ENCODE measurements at places on chromosomes 2 and 18. TPM values are rescaled to one million over a fixed set of nuclear protein-coding genes. Genes with fewer than 3 reads are reported as not detected.

MALL gene
- 56.1 TPM for polyA plus RNA-seq

SLC39A10 gene
- 4.0 TPM for polyA plus RNA-seq

DNA sequence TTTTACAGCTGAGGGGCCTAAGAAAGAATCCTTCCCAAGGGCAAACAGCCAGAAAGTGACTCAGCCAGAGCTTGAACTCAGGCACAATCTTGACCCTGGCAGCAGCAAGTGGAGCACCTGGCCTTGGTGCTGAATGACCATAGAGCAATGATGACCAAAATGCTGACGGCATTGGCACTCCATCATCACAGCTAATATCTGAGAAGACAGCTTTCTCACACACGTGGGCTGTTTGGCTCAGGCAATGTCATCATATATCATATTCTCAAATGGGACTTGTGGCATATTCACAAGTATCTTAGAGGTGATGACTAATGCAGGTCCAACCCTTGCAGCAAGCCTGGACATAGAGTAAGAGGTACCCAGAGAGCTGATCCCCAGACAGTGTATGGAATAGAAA, 443.9 kb upstream of the MYT1L start:
- DNase-seq = peak; percentile 69

GRCh38 chr2:207504513-207505170, 25.1 kb upstream of the CREB1 start:
- no peak for DNase-seq

DNA sequence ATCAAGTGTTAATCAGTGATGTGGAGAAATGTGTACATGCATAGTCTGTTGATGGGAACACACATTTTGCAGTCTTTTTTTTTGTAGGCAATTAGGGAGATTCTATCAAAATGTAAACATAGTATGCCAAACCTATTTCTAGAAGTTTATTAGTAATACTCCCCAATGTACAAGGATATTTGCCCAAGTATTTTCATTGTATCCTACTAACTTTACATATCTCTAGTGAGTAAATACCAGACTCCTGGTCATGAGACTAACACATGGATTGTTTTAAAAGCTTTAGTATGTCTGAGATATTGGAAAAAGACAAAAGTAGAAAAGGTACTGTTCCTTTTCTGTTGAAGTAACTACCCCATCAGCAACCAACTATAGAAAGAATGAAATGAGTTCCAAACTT, 513.0 kb downstream of the PTPRM start:
- DNase-seq = no peak

GRCh38 chr18:22172594-22173049, 3.2 kb downstream of the GATA6 start:
- DNase-seq = no peak

GRCh38 chr2:80530442-80531064, 226.0 kb upstream of the LRRTM1 start:
- no peak for DNase-seq

DNA sequence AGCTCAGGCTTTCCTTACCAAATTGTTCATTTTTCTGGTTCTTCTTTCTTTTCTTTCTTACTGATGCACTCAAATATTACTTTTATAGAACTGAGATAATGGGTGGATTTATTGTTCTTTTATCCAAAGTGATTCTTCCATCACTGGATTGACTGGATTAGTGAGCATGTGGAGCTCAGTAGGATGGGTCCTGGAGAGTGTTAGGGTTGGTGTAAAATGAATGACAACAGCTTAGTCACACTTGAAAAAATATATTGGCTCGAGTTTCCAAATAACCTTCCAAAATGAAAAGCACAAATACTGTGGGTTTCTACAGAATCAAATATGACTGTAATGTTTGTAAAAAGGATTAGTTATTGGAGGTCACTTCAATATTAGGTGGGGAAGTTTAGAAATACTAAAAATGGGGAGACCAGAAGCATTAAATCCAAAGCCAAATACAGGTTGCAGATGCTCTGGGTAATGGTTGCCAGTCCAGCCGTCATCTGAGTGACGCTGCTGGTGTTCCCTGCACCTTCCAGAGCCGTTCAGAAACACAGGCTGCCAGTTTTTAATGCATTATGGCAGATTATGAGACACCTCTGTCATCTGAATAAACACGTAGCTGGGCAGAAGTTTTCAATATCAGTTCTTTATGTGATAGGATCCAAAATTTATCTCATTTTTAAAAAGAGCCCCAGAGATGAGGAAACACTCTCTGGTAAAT, 294.8 kb upstream of the NRP2 start:
- no peak for DNase-seq

DNA sequence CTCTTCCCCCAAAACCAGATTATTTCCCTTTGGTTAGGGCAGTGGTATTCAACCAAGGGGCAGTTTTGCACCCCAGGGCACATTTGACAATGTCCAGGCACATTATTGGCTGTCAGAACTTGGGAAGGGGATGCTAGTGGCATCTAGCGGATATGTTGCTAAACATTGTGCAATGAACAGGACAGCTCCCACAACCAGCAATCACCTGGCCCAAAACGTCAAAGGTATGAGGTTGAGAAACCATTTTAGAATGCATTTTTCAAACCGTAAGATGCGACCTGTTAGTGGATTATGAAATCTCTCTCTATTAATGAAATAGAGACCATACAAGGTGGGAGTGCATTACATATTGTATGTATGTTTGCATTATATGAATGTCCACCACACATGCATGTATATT, 54.2 kb downstream of the CD8B2 start:
- no peak for DNase-seq

DNA sequence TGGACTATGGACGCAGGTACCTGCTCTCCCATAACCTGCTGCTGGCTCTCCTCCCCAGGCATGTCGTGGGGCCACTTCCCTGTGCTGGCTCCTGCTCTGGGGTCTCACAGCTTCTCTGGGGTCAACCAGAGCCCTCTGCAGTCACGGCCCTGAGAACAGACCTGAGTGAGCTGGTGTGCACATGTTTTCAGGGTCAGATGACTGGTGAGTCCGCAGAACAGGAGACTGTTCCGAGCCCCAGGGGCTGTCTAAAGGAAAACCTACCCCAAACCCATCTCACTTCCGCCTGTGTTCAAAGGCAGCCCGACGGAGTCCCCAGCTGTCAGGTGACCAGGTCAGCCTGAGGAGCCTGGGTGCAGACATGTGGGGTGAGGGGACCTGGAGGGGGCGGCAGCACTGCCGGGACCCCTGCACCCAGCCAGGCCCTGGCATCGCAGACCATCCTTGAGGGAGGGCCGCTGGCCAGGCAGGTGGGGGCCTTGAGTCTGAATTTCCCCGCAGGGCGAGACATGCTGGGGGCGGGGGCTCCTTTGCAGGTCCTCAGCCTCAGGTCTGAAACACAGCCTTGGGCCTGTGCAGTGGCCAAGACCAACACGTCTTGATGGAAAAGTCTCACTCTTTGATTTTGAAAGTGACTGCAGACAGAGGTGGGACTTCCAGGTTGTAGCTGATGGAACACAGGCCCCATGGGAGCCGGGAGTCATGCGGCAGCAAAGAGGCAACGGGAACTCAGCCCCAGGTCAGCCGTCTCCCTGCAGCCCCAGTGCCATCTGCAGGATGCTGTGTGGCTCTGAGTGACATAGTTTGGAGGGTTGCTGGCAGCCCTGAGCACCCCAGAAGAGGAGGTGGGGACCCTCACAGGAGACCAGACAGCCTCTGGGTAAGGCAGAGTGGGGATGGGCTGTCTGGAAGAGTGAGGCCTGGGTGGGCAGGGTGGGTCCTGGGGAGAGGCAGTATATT, 65.3 kb downstream of the TWIST2 start:
- DNase-seq = no peak

DNA sequence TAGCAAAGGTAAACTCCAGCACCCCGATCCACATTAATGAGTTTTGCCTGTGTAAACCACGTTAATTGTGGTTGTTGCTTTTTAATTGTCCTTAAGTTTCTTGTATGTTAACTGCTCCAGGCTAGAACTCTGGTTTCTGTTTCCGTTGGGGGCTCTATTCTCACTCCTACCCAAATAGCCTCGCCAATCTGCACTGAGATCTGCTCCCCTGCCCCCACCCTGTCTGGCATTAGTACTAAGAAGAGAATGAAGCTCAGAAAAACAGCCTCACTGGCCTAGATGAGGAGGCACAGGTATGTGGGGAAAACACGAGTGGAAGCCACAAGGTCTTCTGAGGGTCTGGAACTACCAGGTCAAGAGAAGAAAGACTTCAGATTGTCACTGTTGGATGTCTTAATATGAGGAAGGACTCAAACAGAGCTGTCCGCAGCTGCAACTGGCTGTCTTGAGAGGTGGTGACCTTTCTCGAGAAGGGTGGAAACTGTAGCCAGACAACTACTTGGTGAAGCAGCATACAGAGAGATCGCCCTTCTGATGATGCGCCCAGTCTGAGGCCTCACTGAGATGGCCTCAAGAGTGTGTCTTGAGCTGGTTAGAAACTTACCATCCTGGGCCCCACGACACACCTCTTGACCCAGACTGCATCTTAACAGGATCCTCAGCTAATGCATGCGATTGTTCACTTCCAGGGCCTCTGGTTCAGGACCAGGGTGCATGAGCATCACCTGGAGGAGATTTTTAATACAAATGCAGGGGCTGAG, 73.1 kb downstream of the TGOLN2 start:
- no peak for DNase-seq

GRCh38 chr2:43318791-43319190, 92.4 kb upstream of the ZFP36L2 start:
- DNase-seq = no peak
